T-helper 2 cell treated with Interferon-gamma antibody and Interleukin-4, amounts not matched to agents 5 μg/mL and 100 μg/mL, for 36 hours (primary cell): ENCODE measurements at places on chromosomes 13 and 19.

DNA sequence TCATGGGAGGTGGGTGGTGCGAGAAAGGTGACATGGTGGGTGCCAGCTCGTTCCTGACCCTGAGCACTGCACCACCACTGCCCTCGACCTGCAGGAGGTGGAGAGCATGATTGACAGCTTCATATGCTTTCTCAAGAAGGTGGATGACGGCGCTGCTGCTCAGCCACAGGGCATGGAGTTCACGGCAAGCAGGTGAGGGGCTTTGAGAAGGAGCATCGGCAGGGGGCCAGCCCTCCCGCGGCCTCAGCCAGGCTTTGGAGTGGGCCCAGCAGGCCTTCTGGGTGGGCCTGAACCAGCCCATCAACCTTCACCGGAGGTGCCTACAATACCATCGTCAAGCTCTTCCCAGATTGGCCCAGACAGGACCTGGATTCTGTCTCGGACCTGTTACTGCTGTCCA, 18.9 kb upstream of the ZNF14 start:
- H3K27me3 ChIP-seq = no peaks in the 10 kb centered on the region
- no peak overlapping the region for H3K27ac ChIP-seq
- no peak overlapping the region for H3K4me3 ChIP-seq
- H3K4me1 ChIP-seq = no peaks in the 10 kb centered on the region
- DNase-seq = no peak
- H3K36me3 ChIP-seq = peaks cover 2% of the 10 kb centered on the region

- H3K4me3 ChIP-seq = no peak overlapping the region
- no peaks in the 10 kb centered on the region for H3K4me1 ChIP-seq
- no peak for DNase-seq
- H3K27me3 ChIP-seq = no peaks in the 10 kb centered on the region
- H3K36me3 ChIP-seq = no peaks in the 10 kb centered on the region
Observed at GRCh38 chr13:64239372-64239771, 2823.7 kb upstream of the PCDH20 start.

GRCh38 chr13:103883698-103884097, 817.5 kb upstream of the SLC10A2 start:
- no peaks in the 10 kb centered on the region for H3K36me3 ChIP-seq
- H3K27ac ChIP-seq = no peak overlapping the region
- no peak overlapping the region for H3K4me3 ChIP-seq
- DNase-seq = no peak

DNA sequence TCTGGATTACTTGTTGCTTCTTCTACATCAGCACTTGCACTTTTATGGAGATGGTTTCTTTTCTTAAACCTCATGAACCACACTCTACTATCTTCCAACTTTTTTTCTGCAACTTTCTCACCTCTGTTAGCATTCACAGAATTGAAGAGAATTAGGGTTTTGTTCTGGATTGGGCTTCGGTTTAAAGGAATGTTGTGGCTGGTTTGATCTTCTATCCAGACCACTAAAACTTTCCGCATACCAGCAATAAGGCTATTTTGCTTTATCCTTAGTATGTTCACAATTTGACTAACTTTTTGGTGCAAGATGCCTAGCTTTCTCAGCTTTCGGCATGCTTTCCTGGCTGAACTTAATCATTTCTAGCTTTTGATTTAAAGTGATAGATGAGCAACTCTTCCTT, 666.7 kb upstream of the MIR17HG start:
- H3K4me3 ChIP-seq = no peak overlapping the region
- no peak overlapping the region for H3K27ac ChIP-seq
- no peaks in the 10 kb centered on the region for H3K4me1 ChIP-seq
- DNase-seq = no peak
- H3K36me3 ChIP-seq = no peaks in the 10 kb centered on the region
- no peaks in the 10 kb centered on the region for H3K27me3 ChIP-seq

DNA sequence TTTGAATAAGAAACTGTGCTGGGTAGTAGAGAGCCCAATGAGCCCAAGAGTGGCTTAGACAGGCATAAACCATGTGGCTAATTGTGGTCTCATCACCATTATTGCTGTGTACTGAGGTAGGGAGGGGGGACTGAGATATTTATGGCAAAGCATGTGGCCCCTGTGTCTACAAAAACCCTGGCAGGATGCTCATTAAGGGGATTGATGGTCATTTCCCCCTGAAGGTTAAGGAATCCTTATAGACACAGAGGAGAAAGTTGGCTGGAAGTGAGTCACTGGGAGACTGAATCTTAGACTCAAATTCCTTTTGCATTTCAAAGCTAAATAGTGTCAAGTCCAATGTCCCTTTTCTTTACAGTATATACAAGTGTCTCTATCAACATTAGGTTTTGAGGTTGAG, 9.8 kb upstream of the DACT3 start:
- H3K27me3 ChIP-seq = no peaks in the 10 kb centered on the region
- no peak overlapping the region for H3K4me3 ChIP-seq
- DNase-seq = no peak
- H3K27ac ChIP-seq = no peak overlapping the region
- peaks cover 3% of the 10 kb centered on the region for H3K4me1 ChIP-seq
- H3K36me3 ChIP-seq = peaks cover 38% of the 10 kb centered on the region
